ENCODE measurements at places on chromosomes 11 and 22.

- no peak for DNase-seq
These were observed 97.5 kb upstream of the PRR5 start for GRCh38 chr22:44604455-44604854.

- no peak for DNase-seq
These were observed 254.0 kb upstream of the CCDC90B start for GRCh38 chr11:83540112-83540675.

- DNase-seq = no peak
These were observed 11.4 kb downstream of the DGAT2 start for GRCh38 chr11:75779960-75780359.

DNA sequence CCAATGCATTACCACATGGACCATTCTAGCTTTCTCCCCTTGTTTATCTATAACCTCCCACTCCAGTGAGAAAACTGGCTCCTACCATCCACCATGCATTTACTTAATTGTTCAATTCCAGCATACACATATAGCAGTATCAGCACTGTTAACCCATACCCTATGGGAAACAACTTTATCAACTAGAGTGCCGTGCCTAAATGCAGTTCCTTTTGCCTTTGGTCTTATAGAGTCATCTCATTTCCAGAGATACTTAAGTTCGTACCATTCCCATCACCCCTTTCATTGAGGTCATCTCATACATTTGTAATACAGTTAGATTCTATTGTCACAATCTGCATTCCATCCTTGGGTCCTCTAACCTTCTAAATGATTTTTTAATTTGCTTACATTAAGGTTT, 86.9 kb downstream of the PARVA start:
- no peak for DNase-seq

DNA sequence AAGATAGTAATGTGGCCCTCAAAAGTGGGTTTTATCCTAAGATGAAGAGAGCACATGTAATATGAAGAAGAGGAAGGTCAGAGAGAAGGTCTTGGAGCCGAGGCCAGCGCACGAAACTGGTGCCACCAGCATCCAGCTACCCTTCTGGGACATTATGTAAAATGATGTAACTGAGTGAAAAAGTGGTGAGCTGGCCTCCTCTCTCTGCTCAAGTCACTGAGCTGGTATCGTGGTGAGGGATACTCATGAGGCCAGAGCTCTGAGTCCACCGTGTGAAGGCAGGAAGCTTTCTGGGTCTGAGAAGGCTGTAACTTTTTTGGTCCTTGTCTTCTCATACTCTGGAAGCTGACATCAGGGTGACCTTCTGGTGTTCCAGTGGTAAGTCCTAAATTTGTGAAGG, 25.1 kb downstream of the RNF185 start:
- DNase-seq = no peak

GRCh38 chr11:61524963-61525587, 16.5 kb downstream of the LRRC10B start:
- no peak for DNase-seq

GRCh38 chr11:116217441-116217840, 555.3 kb downstream of the BUD13 start:
- DNase-seq = no peak

GRCh38 chr11:12845739-12846358, 163.3 kb upstream of the RASSF10 start:
- DNase-seq = no peak

- no peak for DNase-seq
These were observed 59.6 kb downstream of the ST3GAL4 start for GRCh38 chr11:126415128-126415527.

DNA sequence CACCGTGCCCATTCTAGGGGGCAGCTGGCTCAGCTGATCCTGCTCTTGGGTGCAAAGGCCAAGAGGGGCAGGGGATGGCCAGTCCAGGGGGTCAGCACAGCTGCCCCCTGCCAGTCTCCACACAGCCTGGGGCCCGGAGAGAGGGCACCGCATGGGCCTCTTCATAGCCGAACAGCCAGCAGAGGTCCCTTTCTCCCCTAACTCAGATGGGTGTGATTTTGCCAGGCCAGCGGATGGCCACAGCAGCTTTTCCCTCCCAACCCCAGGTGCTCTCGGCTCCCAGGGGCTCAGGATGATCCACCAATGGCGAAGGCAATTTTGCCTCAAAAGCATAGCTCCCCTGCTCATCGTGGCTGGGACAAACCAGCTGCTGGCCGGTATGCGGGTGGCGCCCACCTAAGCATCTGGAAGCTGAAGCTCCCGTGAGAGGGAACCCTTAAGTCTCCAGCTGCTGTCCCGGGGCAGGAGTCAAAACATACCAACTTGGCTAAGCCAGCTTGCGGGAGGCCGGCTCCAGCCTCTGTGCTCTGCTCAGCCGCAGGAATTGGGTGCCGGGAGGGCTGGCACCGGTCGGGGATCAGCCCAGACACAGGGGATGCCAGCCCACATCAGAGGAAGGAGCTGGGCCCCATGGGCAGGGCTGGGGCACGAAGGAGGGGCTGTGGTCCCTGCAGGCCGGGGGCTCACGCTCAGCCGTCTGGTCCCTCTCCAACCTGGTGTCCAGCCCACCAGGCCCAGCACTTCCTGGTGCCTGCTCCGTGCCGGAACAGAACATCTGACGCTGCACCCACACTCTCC, 30.5 kb upstream of the GNB1L start:
- no peak for DNase-seq

GRCh38 chr11:64122411-64123410, 43.2 kb downstream of the MACROD1 start:
- DNase-seq = no peak

- no peak for DNase-seq
These were observed 116.5 kb downstream of the HIPK3 start for GRCh38 chr11:33373636-33374035.

DNA sequence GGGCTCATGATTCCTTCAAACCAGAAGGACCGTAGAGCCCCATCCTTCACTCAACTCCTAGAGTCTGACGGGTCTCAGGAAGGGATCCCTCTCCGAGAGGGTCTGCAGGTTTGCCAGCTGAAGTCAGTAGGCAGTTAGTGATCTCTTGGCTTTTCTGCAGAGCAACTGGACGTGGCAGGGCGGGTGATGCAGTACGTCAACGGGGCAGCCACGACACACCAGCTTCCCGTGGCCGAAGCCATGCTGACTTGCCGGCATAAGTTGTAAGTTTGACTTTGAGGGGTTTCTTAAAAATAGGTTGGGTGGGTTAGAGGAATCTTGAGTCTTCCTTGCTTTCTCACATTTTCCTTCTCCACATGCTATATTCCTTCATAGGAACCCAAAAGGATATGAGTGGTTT, 33.3 kb upstream of the RAB1B start:
- no peak for DNase-seq

- no peak for DNase-seq
These were observed 10.7 kb upstream of the TXN2 start for GRCh38 chr22:36492109-36492508.

DNA sequence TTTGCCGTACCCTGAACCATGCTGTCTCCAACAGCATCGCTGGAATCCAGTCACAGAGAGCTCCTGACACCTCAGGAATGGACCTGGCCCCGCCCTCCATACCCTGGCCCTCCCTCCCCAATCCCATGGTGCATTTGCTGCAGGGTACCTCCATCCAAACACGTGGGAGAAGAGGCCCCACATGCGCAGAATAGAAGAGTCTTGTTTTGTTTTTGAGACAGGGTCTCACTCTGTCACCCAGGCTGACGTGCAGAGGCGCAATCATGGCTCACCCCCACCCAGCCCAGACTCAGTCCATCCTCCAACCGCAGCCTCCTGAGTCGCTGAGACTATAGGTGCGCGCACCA, 2.3 kb upstream of the PNPLA2 start:
- no peak for DNase-seq

GRCh38 chr22:43241138-43241597, 54.2 kb upstream of the TTLL12 start:
- no peak for DNase-seq

- no peak for DNase-seq
These were observed 39.0 kb downstream of the FAM83F start for GRCh38 chr22:40033586-40034380.

DNA sequence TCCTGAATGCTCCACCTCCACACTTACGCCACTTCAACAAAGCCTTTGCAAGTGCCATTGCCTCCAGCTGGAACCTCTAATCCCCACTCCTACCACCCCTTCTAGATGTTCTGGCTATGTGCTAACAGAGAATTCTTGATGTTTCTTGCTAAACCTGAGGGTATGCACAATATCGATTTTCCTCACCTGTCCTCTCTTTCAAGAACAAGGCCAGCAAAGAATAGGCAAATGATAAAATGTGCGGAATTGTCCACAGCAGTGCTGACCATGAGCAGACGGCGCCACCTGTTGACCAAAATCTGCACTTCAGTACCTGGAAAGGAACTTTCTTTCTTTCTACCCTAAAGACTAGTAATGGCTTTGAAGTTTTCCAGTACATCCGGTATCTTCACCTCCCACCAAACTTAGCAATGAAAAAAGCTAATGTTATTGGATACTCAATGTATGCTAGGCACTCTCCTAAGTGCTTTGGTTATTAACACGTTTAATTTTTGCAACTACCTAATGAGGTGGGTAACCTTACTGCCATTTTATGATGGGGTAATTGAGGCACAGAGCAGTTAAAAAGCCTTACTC, 3.4 kb downstream of the TIMM10 start:
- no peak for DNase-seq

GRCh38 chr11:110424775-110425444, 4.8 kb upstream of the FDX1 start:
- no peak for DNase-seq

GRCh38 chr11:46277313-46277621, 195 bp upstream of the CREB3L1 start:
- no peak for DNase-seq

DNA sequence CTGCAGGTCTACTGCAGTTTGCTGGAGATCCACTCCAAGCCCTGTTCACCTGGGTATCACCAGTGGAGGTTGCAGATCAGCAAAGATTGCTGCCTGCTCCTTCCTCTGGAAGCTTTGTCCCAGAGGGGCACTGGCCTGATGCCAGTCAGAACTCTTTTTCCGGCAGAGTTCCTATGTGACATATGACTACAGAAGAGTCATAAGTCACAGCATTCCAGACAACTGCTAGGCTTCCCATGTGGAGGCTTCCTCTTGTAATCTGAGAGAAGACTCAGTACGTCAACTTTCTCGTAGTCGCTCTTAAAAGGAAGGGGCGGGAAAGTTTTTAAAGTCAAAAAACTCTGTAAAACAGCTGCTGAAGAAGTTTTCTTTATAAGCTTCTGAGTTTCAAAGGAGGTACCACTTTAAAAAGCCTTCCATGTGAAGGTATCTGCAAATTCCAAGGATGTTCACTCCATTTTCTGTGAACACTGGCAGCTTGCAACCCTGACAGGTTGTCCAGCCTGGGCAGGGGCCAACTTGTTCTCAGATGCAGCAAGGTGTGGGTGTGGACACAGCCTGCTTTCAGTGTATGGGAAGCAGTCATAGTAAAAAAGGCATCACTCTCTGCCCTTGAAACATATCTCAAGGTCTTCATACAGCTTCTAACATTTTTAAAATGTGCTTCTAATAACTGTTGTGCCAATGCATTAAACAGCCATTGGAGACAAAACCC, 97.8 kb downstream of the ME3 start:
- DNase-seq = no peak

DNA sequence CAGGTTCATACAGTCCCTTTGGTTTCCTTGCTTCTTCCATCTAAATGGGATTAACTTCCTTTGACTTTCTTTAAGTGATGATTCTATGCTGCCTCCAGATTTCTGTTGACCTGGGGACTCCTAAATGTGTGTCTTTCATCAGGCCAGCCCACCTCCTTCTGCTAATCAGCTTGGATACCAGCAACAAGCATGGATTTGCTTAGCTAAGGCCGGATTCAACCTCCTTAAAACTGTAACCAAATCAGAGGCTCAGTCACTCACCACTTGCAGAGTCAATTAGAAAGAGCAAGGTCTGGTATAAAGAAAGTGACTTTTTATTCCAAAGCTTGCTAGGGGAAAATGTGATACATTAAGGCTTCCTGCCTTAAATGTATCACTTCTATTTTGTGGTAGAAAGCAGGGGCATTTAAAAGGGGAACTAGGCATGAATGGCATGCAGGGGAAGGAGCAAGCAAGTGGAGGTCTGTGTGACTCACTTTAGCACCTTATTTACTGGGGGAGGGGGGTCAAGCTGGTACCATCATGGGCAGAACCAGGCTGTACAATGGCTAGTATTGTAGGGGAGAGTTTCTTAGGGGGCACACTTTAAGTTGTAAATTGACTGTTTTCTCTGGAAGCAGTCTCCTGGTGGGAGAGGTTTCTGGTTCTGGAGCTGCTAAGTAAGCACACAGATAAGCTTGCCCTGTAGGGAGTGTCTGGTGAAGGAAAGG, 239.0 kb upstream of the PDGFD start:
- DNase-seq = no peak

Data from GOT3 (cell line).